ENCODE measurements at places on chromosomes 2 and 18. TPM values are rescaled to one million over a fixed set of nuclear protein-coding genes. Genes with fewer than 3 reads are reported as not detected.

GRCh38 chr2:21910832-21911507 is 787.2 kb downstream of the TDRD15 start:
- no peaks in the 10 kb centered on the region for H3K27me3 ChIP-seq
- no peak overlapping the region for H3K4me3 ChIP-seq
- H3K4me1 ChIP-seq = no peaks in the 10 kb centered on the region
- no peak for DNase-seq
- H3K36me3 ChIP-seq = no peaks in the 10 kb centered on the region

DNA sequence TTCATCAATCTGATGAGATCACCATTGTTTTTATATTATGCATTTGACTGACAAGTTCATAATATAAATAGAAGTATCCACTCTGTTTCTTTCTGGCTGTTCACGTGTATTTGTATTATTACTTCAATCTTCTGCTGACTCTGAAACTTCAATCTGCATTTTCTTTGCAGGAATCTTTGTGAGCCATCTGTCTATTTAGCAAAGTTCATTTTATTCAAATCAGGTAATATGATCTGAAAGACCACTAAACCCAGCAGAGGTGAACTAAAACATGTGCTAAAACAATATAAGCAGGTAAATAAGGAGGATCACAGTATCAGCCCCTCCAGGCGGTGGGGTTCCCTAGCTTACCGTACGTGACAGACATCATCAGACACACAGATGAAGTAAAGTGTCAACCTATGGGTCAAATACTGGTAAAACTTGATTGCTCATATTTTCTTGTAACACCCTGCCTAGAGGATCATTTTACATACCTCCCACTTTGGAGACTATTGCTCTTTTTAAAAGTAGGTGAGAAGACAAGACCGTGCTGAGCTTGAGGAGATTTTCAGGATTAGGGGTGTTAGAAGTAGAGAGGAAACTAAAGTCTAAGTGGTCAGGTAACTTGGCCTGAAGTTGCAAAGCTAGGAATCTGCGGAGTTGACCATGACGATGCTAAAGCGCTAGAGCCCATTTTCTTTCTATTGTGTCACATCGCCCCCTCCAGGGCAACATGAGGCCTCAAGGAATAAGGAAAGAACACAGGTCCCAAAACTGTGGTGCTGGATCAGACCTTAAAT is 9.0 kb downstream of the DTNB start:
- H3K27me3 ChIP-seq = no peaks in the 10 kb centered on the region
- peaks cover 3% of the 10 kb centered on the region for H3K4me1 ChIP-seq
- DNase-seq = peak; percentile 43
- peaks cover 2% of the 10 kb centered on the region for H3K36me3 ChIP-seq
- no peak overlapping the region for H3K27ac ChIP-seq

DNA sequence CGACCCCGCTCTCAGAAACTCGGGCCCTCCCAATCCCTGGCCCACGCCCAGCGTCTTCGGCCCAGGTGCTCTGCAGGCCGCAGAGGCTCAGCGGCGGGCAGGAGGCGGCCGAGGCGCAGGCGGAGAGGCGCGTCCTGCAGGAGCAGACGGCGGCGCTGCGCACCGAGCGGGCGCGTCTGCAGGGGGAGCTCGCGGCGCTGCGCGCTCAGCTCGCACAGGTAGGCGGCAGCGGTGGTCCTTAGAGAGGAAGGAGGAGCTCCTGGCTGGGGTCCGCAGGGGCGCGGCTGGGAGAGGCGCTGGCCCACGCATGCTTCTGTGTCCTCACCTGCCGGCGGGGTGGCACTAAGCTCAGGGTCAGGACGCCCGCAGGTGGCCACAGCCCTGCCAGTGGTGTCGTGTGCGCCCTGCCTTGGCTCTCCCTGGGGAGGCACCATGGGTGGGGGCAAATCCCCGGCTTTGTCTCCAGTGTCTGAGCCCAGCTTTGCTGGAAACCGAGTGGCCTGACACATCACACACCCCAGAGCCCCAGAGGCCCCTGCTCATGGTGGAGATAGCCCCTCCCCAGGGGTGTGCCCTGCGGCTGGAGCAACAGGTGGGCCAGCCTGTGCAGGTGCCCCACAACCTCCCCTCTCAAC is 14.9 kb upstream of the SNED1 start:
- H3K27ac ChIP-seq = no peak overlapping the region
- no peak for DNase-seq
- H3K4me1 ChIP-seq = no peaks in the 10 kb centered on the region

GRCh38 chr18:39772155-39772919 is 2182.7 kb upstream of the PIK3C3 start:
- no peak for DNase-seq
- no peaks in the 10 kb centered on the region for H3K27me3 ChIP-seq
- no peaks in the 10 kb centered on the region for H3K4me1 ChIP-seq
- H3K4me3 ChIP-seq = no peak overlapping the region
- H3K27ac ChIP-seq = no peak overlapping the region

GRCh38 chr2:238743243-238744065 is 104.4 kb upstream of the TWIST2 start:
- no peak for DNase-seq
- H3K36me3 ChIP-seq = no peaks in the 10 kb centered on the region

- no peaks in the 10 kb centered on the region for H3K27me3 ChIP-seq
- H3K4me3 ChIP-seq = no peak overlapping the region
- no peaks in the 10 kb centered on the region for H3K4me1 ChIP-seq
- H3K27ac ChIP-seq = no peak overlapping the region
- DNase-seq = no peak
Measured at GRCh38 chr2:17388798-17389197, 129.4 kb downstream of the RAD51AP2 start.

DNA sequence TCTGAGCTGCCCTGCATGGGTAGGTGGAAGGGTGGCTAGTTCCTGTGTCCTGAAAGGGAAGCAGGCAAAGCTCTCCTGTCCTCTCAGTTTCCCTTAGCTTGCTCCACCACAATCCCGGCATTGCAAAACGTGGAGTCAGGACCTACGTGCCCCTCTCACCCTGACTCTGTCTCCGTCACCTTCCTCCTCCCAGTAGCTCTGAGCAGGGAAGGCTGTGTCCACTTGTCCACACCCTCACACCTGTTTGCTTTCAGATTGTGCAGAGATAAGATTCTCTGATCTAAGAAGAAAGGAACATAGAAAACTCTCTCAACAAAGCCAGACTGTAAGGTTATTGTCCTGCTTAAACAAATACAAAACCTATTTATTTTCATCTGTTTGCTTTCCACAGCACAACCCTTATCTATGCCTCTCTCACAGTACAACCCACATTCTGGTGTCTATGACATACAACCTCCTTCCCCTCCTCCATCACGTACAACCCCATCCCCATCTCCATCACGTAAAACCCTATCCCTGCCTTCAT is 79.0 kb downstream of the ALPK2 start:
- no peak overlapping the region for H3K27ac ChIP-seq
- peaks cover 23% of the 10 kb centered on the region for H3K4me1 ChIP-seq
- DNase-seq = no peak
- H3K27me3 ChIP-seq = peaks cover 10% of the 10 kb centered on the region
- peaks cover 6% of the 10 kb centered on the region for H3K36me3 ChIP-seq
- no peak overlapping the region for H3K4me3 ChIP-seq

DNA sequence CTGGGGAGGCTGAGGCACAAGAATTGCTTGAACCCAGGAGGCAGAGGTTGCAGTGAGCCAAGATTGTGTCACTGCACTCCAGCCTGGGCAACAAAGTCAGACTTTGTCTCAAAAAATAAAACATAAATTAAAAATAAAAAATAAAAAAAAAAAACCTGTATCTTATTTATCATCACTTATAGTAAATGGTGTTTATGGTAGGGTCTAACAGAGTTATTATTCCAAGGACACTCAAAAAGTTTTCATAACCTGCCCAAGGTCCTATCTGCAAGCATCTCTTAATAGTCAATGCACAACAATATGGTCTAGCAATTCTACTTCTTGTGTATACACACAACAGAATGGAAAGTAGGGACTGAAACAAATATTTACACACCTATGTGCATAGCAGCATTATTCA is 47.3 kb upstream of the MYCN start:
- H3K36me3 ChIP-seq = no peaks in the 10 kb centered on the region
- DNase-seq = no peak
- no peaks in the 10 kb centered on the region for H3K27me3 ChIP-seq
- no peak overlapping the region for H3K4me3 ChIP-seq

GRCh38 chr18:55400081-55400480 is 187.9 kb downstream of the TCF4 start:
- H3K4me1 ChIP-seq = no peaks in the 10 kb centered on the region
- H3K27ac ChIP-seq = no peak overlapping the region
- H3K36me3 ChIP-seq = no peaks in the 10 kb centered on the region
- H3K4me3 ChIP-seq = no peak overlapping the region
- no peaks in the 10 kb centered on the region for H3K27me3 ChIP-seq

GRCh38 chr2:20915271-20915670 is 92.4 kb upstream of the LDAH start:
- DNase-seq = no peak
- H3K27me3 ChIP-seq = peaks cover 8% of the 10 kb centered on the region
- H3K4me3 ChIP-seq = no peak overlapping the region
- H3K4me1 ChIP-seq = peaks cover 8% of the 10 kb centered on the region
- H3K36me3 ChIP-seq = no peaks in the 10 kb centered on the region

DNA sequence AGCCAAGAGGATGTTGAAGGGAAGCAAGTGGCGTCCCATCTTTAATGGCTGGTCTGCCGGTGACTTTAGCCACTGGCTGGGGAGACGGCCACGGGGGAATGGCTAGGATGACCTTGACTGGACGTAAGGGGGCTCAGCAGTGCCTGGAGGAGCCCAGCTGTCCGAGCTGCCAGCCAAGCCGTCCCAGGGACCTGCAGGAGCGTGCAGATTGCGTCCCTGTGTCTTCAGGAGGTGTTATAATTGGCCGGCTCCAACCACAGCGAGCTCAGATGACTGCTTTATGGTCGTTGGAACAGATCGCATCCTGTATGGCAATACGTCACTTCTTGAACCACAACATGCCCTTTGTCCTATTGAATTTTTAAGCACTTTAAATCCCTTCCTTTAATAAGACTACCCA is 204.6 kb downstream of the EIPR1 start:
- no peak overlapping the region for H3K27ac ChIP-seq
- H3K36me3 ChIP-seq = peaks cover 2% of the 10 kb centered on the region
- no peaks in the 10 kb centered on the region for H3K27me3 ChIP-seq
- no peak overlapping the region for H3K4me3 ChIP-seq

GRCh38 chr2:172640389-172640788 is 84.5 kb downstream of the PDK1 start:
- no peak overlapping the region for H3K4me3 ChIP-seq
- no peaks in the 10 kb centered on the region for H3K27me3 ChIP-seq
- H3K36me3 ChIP-seq = no peaks in the 10 kb centered on the region
- H3K27ac ChIP-seq = no peak overlapping the region

GRCh38 chr2:164935118-164936101 is 19.9 kb downstream of the SLC38A11 start:
- H3K4me3 ChIP-seq = no peak overlapping the region
- no peak overlapping the region for H3K27ac ChIP-seq
- H3K36me3 ChIP-seq = no peaks in the 10 kb centered on the region
- H3K27me3 ChIP-seq = peaks cover 3% of the 10 kb centered on the region
- no peaks in the 10 kb centered on the region for H3K4me1 ChIP-seq
- no peak for DNase-seq

- H3K4me1 ChIP-seq = peaks cover 5% of the 10 kb centered on the region
- H3K36me3 ChIP-seq = peaks cover 4% of the 10 kb centered on the region
- no peak overlapping the region for H3K27ac ChIP-seq
- peaks cover 92% of the 10 kb centered on the region for H3K27me3 ChIP-seq
- no peak overlapping the region for H3K4me3 ChIP-seq
Measured at GRCh38 chr2:176162911-176163671, 6.0 kb downstream of the HOXD3 start.

GRCh38 chr18:23033056-23033455 is 99.9 kb downstream of the RBBP8 start:
- peaks cover 8% of the 10 kb centered on the region for H3K36me3 ChIP-seq
- no peak for DNase-seq
- H3K27ac ChIP-seq = no peak overlapping the region
- H3K4me3 ChIP-seq = no peak overlapping the region

GRCh38 chr18:4181086-4181485 is 274.0 kb downstream of the DLGAP1 start:
- H3K36me3 ChIP-seq = no peaks in the 10 kb centered on the region
- H3K27ac ChIP-seq = no peak overlapping the region
- no peaks in the 10 kb centered on the region for H3K27me3 ChIP-seq

- H3K36me3 ChIP-seq = no peaks in the 10 kb centered on the region
- no peak overlapping the region for H3K4me3 ChIP-seq
- no peaks in the 10 kb centered on the region for H3K27me3 ChIP-seq
- no peak overlapping the region for H3K27ac ChIP-seq
- H3K4me1 ChIP-seq = peaks cover 14% of the 10 kb centered on the region
Measured at GRCh38 chr2:42974169-42974720, 181.9 kb upstream of the HAAO start.

DNA sequence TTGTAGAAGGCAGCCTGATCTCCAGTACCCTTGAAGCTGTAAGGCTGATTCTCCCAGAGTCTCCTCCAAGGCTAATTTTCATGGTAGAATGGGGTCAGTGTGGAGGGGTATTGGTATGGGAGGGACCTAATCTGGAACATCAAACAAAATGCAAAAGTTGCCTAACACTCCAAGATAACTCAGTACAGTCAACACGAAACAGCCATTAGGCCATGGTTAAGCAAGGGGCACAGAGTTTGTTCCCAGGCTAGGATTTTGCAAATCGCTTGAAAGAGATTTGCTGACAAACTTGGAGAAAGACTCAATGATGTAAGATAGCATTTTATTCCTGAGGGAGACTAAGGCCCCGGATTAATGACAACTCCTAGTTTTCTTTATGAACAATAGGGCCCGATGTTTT is 5.4 kb downstream of the PID1 start:
- DNase-seq = no peak
- no peaks in the 10 kb centered on the region for H3K4me1 ChIP-seq
- H3K27me3 ChIP-seq = peaks cover 12% of the 10 kb centered on the region
- H3K4me3 ChIP-seq = no peak overlapping the region
- H3K27ac ChIP-seq = no peak overlapping the region

- no peak overlapping the region for H3K27ac ChIP-seq
- no peak for DNase-seq
- no peak overlapping the region for H3K4me3 ChIP-seq
- H3K36me3 ChIP-seq = no peaks in the 10 kb centered on the region
Measured at GRCh38 chr2:112140899-112141625, 2.9 kb downstream of the FBLN7 start.

- peaks cover 4% of the 10 kb centered on the region for H3K36me3 ChIP-seq
- peaks cover 9% of the 10 kb centered on the region for H3K4me1 ChIP-seq
- H3K27me3 ChIP-seq = peaks cover 41% of the 10 kb centered on the region
- H3K4me3 ChIP-seq = no peak overlapping the region
- no peak for DNase-seq
Measured at GRCh38 chr2:10876394-10876793, 35.3 kb upstream of the KCNF1 start.

The RAB11FIP5 gene
- total RNA-seq = 2.9 TPM

The PDE1A gene
- total RNA-seq = not detected

The GALR1 gene
- total RNA-seq = not detected

The PRKD3 gene
- total RNA-seq = 39.6 TPM

The SERPINB13 gene
- total RNA-seq = not detected

The DNAJC5G gene
- not detected for total RNA-seq

The APLF gene
- total RNA-seq = 3.0 TPM

The SCN3A gene
- 0.07 TPM for total RNA-seq

The ANTXR1 gene
- not detected for total RNA-seq
